ENCODE measurements at places on chromosomes 5 and 9. TPM values are rescaled to one million over a fixed set of nuclear protein-coding genes. Genes with fewer than 3 reads are reported as not detected.

GRCh38 chr5:137649228-137649935 lies 86.5 kb downstream of the KLHL3 start:
- no peak for DNase-seq

GRCh38 chr5:179413711-179414458 lies 68.6 kb upstream of the ADAMTS2 start:
- DNase-seq = no peak

DNA sequence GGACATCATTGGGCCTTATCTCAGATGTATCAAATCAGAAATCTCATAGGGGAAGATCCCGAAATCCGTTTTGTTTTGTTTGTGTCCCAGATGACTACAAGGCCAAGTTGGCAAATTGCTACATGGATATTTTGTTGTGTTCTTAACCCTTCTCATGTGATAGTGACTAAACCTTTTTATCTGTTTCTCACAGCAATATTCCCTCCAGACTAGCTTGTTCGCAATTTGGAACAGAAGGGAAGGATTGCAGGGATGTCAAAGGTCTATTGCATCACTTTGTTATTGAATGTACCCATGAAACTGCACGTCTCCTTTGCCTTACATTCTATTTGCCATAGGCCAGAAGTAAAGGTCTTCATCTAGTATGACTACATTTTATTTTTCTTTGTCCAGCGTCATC lies 453.9 kb downstream of the NFIB start:
- no peak for DNase-seq

GRCh38 chr5:61496446-61496845 lies 164.4 kb downstream of the ZSWIM6 start:
- DNase-seq = no peak

GRCh38 chr5:57416278-57416994 lies 66.2 kb downstream of the ACTBL2 start:
- peak; percentile 42 for DNase-seq

- DNase-seq = no peak
These were observed 111.2 kb upstream of the HAPLN1 start for GRCh38 chr5:83831834-83832233.

DNA sequence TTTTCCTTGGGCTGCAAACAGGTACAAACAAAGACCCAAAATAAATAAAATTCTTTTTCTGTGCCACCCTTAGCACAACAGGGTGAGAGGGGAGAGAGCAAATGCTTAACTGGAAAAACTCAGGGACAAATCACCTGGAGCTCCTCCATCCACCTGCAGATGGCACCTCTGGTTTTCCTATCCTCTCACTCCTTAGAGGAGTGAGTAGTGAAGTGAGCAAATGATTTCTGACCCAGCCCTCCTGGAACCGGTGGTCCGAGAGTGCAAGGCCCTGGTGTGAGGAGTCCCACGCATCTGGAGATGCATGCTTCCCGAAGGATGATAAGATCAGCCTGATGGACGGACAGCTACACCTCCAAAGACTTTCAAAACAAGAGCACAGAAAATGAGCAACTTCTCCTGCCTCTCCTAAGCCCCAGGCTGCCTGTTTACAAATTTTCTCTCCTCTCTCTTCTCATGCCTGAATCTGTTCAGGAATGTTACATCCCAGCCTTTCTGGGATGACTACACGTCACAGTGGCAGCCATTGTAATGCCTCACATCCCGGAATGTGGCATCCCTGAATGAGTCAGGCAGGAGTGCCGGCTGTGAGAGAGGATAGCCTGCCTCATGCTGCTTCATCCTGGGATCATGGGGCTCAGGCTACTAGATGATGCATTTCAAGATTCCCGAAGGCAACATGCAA lies 86.4 kb downstream of the ADRB2 start:
- DNase-seq = no peak

DNA sequence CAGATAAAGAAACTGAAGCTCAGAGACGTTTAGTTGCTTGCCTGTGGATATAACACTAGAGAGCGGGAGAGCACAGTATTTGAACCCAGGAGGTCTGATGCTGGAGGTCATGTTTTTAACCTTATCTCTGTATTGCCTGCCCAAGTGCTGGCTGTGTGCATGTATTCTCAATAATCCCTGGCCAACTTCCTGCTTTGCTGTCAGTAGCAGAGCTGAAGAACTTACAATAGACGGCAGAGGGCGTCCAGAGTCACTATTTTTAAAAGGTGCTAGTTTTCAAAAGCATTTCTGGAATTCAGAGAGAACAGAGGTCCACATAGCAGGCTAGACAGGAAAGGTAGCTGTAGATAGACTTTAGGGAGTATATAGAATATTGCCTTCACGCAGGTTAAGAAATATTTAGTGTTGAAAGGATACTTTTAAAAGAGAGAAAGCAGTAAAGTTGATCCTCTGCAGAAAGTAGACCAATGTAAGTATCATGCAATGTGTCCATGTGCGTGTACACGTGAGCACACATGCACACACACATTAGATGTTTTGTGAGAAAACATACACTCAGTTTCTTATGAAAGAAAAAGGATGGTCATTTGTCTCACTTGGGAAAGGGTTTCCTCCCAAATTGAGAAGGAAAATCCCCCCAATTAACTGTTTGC lies 46.3 kb downstream of the PTCD2 start:
- DNase-seq = peak; percentile 73

DNA sequence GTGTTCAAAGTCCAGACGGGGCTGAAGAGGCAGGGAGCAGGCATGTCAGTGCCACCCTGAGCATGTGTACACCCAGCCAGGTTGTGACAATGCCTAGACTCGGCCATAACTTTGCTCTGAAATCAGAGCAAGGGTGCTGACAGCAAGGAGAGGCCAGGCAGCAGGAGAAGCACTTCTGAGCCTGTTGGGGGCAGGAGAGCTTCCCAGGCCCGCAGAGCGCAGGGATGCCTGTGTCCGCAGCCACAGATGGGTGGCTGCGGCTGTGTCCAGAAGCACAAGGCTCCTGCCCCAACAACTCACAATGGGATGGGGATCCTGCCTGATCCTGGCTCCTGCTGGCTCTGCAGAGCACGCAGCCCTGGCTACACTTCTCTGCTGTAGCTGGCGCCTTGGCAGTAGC lies 373.9 kb downstream of the CHSY3 start:
- no peak for DNase-seq

- no peak for DNase-seq
These were observed 66.2 kb downstream of the DRD1 start for GRCh38 chr5:175377816-175378215.

DNA sequence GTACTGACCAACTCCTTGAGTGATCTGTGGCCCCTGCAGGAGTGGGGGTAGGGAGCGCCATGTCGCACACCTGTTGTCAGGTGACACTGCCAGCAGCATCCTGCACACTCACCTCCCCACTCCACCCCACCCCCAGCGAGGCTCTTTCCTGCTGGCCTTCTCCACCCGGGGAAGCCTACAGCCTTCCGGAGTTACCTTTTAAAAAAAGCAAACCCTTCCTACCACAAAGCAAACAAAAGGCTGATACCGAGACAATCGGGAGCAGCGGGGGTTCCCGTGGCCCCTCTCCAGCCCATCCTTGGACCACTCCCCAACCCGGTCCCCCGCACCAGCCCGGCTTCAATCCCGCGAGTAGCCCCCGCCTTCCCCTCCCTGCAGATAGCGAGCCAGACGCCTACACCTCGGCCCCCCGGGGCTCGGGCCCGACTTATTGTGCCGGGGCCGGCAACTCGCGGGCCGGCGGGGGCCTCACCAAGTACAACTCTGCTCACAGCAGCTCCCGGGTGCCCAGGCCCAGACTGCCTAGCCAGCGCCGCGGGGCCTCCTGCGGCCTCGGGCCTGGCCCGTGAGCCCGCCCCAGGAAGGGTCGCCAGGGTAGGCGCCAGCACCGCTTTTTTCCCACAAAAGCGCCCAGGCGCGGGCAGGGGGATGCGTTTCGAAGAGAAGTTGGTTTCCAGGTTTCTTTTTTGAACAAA lies 724 bp downstream of the MACROH2A1 start:
- DNase-seq = peak; percentile 76

GRCh38 chr9:82334286-82334685 lies 345.7 kb downstream of the SPATA31D1 start:
- DNase-seq = no peak

DNA sequence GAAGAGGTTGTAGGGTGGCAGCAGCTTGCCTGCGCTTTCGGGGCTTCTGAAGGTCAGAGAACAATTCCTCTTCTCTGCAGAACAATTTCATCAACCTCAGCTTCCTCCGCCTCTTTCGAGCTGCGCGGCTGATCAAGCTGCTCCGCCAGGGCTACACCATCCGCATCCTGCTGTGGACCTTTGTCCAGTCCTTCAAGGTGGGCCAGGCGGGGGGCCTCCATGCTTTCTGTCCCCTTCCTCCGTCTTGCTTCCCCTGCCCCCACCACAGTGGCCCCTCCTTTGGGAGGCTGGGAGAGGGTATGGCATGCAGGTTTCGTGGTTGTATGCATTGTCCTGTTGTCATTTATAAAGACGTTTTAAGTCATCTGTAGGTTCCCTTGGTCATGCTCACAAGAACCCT lies 195.8 kb downstream of the CACNA1B start:
- DNase-seq = no peak

- peak; percentile 66 for DNase-seq
These were observed 7.3 kb downstream of the CDC14B start for GRCh38 chr9:96612105-96612965.

GRCh38 chr5:94968507-94969095 lies 316.3 kb downstream of the MCTP1 start:
- DNase-seq = peak; percentile 68

DNA sequence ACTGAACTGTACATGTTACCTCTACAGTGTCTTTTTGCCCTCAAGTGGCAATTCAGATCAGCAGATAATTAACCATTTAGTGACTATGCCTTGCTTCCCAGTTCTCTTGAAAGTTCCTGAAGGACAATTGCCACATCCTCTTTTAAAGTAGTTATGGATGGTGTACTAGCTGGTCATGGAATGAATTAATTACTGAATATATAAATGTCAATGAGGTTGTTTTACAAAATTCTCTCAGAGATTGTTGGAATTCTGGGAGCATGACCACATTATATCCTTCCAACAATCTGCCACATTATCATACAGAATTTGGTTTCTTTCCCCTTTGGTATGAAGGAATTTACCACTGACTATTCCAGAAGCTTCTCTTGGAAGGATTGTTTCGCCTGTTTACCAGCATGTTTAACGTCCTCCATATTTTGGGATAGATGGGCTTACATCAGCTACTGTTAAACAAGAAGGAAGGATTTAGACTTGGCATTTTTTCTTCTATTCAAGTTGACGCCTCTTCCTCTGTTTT lies 176.4 kb downstream of the CD180 start:
- DNase-seq = no peak

GRCh38 chr5:139058121-139058520 lies 140.0 kb downstream of the SIL1 start:
- DNase-seq = no peak

- no peak for DNase-seq
These were observed 69.9 kb upstream of the NAA35 start for GRCh38 chr9:85871008-85871407.

GRCh38 chr9:129275626-129276247 lies 97.7 kb upstream of the IER5L start:
- peak; percentile 57 for DNase-seq

GRCh38 chr9:89497978-89498851 lies at the start of gene SEMA4D:
TSS of gene SEMA4D (minus strand) at chr9:89498113. CDS start at chr9:89405456, 92,657 bp downstream.
- peak; percentile 74 for DNase-seq

- peak; percentile 47 for DNase-seq
These were observed 732 bp upstream of the SMIM15 start for GRCh38 chr5:61162832-61163567.

DNA sequence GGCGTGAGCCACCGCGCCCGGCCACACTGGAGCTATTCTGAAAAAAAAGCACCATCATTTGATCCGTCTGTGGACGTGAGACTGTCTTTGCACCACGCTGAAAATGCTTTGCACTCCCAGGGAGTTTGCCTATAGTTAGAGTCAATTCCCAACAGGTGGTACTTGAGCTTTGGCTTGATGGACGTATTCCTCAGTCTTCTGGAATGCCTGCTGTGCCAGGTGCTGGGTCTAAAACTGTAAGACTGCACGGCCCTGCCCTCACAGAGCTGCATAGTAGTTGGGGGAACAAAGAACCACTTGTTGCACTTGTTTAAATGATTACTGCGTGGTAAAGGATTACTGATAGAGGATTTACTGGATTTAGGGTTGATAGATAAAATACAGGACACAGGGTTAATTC lies 3.4 kb upstream of the CCNO start:
- DNase-seq = no peak

DNA sequence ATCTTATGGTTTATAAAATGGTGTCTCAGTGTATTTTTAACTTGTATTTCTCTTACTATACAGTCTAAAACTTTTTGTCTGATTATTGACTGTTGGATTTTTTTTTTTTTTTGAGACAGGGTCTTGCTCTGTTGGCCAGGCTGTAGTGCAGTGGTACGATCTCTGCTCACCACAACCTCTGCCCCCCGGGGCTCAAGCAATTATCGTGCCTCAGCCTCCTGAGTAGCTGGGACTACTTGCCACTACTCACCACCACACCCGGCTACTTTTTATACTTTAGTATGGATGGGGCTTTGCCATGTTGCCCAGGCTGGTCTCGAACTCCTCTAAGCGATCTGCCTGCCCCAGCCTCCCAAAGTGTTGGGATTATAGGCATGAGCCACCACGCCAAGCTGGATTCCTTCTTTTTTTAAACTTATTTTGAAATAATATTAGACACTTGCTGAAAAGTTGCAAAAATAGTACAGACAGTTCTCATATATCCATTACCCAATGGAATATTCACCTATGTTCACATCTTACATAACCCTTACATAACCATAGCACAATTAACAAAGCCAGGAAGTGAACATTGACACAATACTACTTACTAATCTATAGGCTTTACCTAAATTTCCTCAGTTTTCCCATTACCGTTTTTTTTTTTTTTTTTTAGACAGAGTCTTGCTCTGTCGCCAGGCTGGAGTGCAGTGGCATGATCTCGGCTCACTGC lies 47.2 kb downstream of the STOM start:
- DNase-seq = no peak

TRAF1 gene
- 1.3 TPM for total RNA-seq

GRM6 gene
- not detected for total RNA-seq

ADAMTSL2 gene
- total RNA-seq = 0.68 TPM

RNF208 gene
- total RNA-seq = 6.3 TPM

CXXC5 gene
- total RNA-seq = 79.5 TPM

AIF1L gene
- total RNA-seq = 23.3 TPM

TSLP gene
- total RNA-seq = not detected

IFNA13 gene
- total RNA-seq = not detected

CARD6 gene
- total RNA-seq = 0.26 TPM

PRDM9 gene
- total RNA-seq = not detected

STOML2 gene
- 239 TPM for total RNA-seq

RANBP3L gene
- not detected for total RNA-seq

ARRDC3 gene
- total RNA-seq = 38.7 TPM

F2RL2 gene
- total RNA-seq = not detected

Measured in Caco-2 (cell line).